B cell (primary cell): ENCODE measurements at places on chromosomes 5 and 9. TPM values are rescaled to one million over a fixed set of nuclear protein-coding genes. Genes with fewer than 3 reads are reported as not detected.

PLPPR1 gene
- not detected in 2 replicates for total RNA-seq

CD14 gene
- total RNA-seq: 0.97 and 1.8 TPM in 2 replicates

IL7R gene
- 1.4 and 2.4 TPM in 2 replicates for total RNA-seq

CLIC3 gene
- 1.1 TPM in 2 replicates for total RNA-seq

DNAJC18 gene
- 13.6 and 16.5 TPM in 2 replicates for total RNA-seq

ABCA1 gene
- total RNA-seq: 22.8 and 24.0 TPM in 2 replicates

SLC34A1 gene
- total RNA-seq: not detected in 2 replicates

OR1N2 gene
- not detected in 2 replicates for total RNA-seq

ENTREP1 gene
- not detected in 2 replicates for total RNA-seq

EFNA5 gene
- not detected in 2 replicates for total RNA-seq

NMUR2 gene
- not detected in 2 replicates for total RNA-seq

BHMT2 gene
- total RNA-seq: not detected in 2 replicates

SMIM15 gene
- total RNA-seq: 28.7 and 29.8 TPM in 2 replicates

TEX48 gene
- total RNA-seq: not detected in 2 replicates

CA9 gene
- not detected in 2 replicates for total RNA-seq

CBY3 gene
- 0.37 TPM in 1 of 2 replicates, not detected in the other for total RNA-seq

AHRR gene
- total RNA-seq: 1.7 and 1.8 TPM in 2 replicates

LMBRD2 gene
- 9.9 and 10.0 TPM in 2 replicates for total RNA-seq

FGD3 gene
- 134 and 167 TPM in 2 replicates for total RNA-seq

SAXO1 gene
- 0.07 TPM in 1 of 2 replicates, not detected in the other for total RNA-seq

MSANTD3 gene
- 12.1 and 13.8 TPM in 2 replicates for total RNA-seq

BARHL1 gene
- not detected in 2 replicates for total RNA-seq

MARCOL gene
- not detected in 2 replicates for total RNA-seq
